ENCODE measurements at places on chromosomes 13 and 19.

DNA sequence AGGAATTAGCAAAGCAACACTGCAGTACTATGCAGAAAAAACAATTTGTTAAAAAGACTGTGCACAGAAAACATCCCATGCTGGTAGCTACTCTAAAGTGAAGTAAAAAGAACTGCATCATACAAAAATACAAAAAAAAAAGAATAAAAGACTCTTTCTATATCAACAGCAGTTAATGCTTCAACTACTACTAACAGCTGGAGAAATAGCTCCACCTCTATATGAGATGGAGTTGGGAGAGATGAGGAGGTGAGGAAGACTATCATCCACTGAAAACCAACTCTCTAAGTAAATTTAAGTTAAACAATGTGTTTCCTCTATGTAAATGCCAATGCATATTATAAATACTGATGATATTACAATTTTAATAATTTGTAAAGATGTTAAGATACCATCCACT, 1.8 kb downstream of the ZC3H13 start:
- DNase-seq = no peak

DNA sequence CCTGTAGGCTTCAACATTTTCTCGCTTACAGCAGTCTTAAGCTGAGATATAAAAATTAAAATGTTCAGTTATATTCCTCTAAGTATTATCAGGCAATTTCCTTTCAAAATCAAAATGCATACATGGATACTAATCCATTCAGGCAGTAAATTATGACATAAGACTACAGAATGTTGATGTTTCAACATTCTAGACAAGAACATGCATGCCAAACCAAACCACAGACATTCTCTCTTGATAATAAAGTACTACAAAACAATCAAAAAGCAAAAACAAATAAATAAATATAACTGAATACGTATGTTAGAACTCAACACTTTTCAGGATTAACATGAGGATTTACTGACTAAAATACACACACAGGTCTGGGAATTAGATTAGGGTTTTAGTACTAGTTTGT, 7.7 kb downstream of the DIS3 start:
- no peak for DNase-seq

DNA sequence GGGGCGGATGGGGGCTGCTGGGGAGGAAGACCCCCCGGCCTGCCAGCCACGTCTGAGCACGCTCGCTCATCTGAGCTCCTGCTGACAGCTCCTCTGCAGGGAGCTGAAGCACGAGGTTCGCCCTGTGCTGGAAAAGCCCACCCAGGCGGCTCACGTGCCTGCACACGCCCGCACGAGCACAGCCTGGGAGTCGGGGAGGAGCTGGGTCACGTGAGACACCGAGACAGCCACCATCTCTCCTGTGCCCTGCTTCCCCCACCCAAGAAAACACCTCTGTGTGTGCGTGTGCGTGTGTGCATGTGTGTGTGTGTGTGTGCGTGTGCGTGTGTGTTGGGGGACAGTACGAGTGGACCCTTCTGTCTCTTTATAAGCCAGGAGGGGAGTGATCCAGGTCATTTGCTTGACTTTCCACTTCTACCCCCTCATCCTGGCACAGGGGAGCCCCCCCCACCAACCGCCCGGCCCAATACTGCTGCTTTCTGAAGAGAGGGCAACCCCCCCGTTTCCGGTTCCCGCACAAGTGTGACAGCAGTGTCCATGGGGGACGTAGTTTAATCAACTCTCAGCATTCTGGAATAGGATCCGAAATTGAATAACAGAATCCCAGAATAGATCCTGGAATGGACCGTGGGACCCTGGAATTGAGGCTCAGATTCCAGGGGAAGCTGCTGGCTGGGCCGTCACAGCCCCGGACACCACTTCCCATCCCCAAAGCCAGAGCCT, 42.5 kb downstream of the CELF5 start:
- no peak for DNase-seq

- DNase-seq = no peak
Measured at GRCh38 chr13:41454170-41454569, 3.2 kb upstream of the RGCC start.

DNA sequence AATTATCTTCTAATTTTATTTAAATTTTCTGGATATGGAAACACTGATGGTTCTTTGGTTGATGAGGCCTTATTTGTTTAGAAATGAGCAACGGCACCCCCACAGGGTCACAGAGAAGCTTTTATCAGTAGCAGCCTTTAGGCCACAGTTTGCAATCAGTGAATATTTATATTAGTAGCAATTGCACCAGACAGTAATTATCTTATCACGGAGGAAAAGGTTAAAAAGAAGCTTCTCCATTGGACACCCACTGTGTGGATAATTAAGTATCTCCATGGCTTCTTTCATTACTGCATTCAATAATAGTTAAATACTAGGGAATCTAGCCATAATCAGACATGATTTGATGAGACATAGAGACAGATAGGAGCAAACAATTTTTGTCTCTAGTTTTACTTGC, 2099.2 kb upstream of the PCDH20 start:
- no peak for DNase-seq

GRCh38 chr13:31093145-31093885, 68.4 kb downstream of the HSPH1 start:
- DNase-seq = no peak

DNA sequence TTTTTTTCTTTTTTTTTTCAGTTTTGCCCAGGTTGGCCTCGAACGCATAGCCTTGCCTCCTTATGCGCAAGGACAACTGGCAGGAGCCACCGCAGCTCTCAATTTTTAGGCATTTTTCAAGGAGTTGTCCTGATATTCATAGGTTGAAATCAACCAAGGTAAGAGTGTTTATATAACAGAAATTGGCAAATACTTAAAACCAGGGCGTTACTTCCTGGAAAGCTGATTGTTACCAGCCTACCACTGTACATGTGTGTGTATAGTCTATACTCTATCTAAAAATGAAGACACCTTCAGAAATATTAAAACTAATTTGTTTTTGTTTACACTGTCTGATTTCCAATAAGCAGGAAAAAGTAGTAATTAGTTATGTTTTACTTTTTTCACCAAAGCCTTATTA, 39.2 kb downstream of the GPC6 start:
- DNase-seq = no peak

DNA sequence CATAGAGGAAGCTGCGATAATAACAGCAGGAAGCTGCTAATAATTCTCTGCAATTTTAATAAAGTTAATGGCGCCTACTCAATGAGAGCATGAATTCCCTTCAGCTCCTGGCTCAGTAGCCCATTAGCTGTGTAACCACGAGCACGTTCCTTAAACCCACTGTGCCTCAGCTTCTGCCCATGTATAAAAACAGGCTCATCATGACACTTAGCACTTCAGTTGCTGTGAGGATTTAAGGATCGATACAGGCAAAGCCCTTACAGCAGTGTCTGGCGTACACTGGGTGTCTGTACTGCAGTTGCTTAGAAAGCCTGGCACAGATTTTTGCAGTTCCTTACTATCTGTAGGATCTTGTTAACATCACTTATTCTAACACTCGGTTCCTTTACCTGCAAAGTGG, 673.4 kb upstream of the ARGLU1 start:
- no peak for DNase-seq

GRCh38 chr19:20667281-20667680, 5.9 kb upstream of the ZNF626 start:
- DNase-seq = no peak

- DNase-seq = no peak
Measured at GRCh38 chr19:5369962-5370367, 29.4 kb upstream of the PTPRS start.

DNA sequence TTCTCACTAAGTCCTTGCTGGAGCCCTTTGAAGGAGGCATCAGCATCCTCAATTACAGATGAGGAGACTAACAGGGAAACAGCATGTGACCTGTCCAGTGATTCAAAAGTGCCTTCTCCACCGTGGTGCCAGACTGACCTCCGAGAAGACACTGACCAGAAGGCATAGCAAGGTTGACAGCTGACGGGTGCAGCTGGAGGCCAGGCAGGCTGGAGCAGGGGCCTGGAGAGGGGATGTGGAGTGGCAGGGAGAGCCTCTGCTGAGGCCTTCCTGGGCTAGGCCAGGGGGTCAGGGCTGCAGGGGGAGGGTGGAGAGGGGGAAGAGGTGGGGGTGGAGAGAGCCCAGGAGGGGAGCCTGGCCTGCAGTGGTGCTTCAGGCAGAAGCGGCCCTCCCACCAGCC, 66.3 kb downstream of the KCTD15 start:
- DNase-seq = no peak

- DNase-seq = no peak
Measured at GRCh38 chr19:57273014-57273413, 7.3 kb upstream of the ZNF460 start.

Data from stimulated activated CD8-positive, alpha-beta memory T cell treated with anti-CD3 and anti-CD28 coated beads, Interleukin-7, amount 100 ng/mL, for 1 hour (primary cell).